ENCODE measurements at places on chromosomes 7 and 10.
A peak's percentile ranks its signal among the peaks of the same experiment; 100 is the strongest.

DNA sequence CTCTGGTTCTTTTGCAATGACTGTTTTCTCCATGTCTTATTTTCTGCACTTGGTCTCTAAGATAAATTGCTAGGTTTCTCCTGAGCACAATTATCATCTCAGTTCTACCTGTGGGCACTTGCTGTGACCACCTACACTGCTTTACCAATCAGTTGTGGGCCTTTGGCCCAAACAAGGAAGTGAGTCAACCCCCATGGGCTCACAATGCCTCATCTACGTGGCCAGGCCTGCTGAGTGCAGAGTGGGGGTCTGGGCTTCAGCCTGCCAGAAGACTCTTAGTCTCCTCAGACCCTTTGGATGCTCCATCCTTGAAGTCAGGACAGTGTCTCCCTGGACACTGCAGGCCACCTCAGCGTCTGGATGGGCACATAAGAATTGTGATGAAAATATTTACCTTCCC lies 20.3 kb downstream of the SCART1 start:
- DNase-seq: no peak

DNA sequence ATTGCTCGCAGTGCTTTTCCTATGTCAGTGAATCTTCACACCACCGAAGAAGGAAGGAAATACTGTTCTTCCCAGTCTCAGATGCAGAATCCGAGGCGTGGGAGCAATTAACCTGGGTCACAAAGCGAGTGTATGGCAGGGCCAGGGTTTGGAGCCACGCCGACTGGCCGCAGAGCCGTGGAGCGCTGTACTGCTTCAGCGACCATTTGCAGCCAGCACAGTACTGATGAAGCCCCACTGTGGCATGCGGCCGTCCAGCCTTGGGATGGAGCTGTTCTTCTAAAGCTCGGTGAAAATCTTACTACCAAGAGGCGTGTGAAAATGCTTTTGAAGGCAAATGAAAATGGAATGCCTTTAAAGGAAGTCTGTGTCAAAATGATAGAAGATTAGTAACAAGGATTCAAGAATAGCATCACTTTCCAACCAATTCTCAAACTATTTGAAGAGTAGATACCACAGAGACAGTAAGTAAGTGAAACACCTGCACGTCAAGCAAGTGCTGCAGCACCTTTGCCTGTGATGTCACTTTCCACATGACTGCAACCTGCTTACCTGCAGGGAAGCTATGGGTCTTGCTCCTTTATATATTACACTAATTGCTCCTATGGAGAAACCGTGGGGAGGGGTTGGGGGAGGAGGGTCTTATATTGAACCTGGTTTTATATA lies 4.9 kb downstream of the PPP2R2D start:
- no peak for DNase-seq

DNA sequence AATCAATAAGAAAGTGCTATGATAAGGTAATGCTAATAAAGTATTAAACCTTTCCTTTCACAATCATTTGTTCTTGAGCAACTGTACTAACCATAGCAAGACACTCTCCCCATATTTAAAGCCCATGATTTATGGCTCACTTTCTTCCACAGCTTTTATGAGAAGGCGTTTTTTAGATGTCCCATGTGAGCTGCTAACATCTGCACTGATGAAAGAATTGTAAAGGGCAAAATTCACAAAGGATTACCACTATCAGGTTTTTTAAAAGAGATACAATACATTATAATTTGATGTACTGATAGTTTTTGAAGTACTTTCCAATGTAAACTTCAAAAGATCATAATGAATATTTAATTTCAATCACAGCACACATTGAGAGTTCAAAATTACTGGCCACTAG lies 75.7 kb downstream of the RNLS start:
- DNase-seq: no peak

DNA sequence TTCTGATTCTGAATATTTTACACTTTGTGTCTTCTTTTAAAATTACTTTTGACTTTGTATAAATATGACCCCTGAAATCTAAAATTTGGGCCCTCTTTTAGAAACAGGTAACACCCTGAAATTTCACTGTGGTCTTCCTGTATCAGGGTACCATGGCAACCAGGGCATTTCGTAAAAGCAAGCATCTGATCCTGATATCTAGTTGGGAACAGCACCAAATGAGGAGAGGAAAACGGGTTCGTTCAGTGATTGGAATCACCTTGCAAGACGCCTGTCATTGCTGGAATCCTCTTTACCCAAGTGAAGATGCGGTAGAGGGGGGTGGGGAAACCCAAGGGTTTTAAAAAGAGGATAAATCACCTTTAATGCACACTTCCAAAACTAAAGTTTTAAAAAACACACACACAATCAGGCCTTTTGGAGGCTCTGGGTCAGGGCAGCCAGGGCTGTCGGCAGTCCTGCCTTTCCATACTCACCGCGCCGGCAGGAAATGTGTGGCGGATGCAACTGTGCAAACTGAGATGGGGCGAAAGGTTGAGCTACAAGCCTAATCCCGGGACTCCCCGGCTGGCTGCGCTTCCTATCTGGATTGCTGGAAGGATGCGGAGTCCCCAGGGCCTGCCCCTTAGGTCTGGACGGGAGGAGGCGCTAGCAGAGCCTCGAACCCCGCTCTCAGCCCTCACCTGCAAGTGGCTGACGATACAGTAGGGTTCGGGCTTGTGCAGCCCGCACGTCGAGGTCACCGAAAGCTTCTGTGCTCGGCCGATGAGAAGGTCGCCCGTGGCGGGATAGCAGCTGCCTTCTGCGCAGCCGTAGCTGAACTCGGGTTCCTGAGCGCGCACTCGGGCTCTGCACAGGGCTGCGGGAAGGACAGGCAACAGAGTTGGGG lies 1.8 kb downstream of the LAMB1 start:
- DNase-seq: no peak

DNA sequence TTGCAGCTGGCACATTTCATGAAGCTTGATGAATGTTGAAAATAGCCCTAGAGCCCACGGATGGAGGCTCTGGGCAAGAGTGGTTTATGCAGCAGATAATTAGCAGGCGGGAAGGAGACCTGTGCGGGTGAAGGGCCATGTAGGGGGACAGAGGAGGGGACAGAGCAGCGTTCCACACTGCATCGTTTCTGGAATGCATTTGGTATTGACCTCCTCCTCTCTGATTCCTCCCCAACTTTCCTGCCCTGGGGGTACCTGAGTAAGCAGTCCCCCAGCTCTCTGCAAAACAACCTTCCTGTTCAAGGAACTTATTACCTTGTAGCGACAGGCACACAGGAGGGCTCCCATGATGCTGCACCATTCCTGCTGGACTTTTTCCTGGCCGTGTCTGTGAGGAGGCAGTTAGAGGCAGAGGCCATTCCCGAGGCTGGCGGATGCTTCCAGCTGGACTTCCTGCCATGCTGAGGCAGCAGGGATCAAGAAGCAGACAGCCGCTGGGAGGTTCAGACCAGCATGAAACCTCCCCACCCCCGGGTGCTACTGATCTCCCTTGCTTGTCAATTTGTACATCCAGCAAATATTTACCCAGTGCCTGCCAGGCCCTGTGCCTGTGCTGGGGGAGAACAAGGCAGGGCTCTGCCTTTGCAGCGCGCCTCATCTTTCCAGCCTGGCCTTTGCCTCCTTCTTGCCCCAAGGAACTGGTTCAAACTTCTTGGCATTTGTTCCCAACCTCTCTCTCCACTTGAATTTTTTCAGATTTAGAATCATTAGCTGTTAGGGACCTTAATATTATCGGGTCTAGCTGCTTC lies 28.7 kb downstream of the SLC29A3 start:
- DNase-seq: no peak

- DNase-seq: no peak
Measured at GRCh38 chr10:72424561-72424960, 69.8 kb upstream of the DNAJB12 start.

- peak; percentile 14 for DNase-seq
Measured at GRCh38 chr10:84329986-84330651, 1.7 kb downstream of the CCSER2 start.

DNA sequence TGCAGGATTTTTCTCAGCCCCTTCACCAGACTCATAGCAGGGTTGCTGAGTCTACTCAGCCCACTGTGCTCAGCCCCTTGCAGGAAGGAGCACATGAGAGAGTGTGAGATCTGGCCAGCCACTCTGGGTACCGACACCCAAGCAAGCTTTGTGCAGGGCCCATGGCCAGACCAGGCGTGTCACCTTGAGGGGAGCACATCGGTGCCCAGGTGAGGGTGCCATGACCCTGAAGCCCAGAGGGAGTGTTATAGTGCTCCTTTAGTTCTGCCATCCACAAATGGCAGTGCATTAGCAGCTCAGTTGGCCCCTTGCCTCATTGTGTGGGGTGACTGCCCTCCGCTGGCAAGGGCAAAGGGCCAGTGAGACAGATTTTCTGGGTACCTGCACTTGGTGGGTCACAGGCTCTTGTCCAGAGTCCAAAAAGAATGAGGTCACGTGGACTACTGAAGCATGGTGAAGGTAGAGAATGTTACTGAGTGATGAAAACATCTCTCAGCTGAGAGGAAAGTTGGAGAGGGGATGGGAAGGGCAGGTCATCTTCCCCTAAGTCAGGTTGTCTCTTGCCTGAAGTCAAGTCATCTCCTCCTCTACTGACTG lies 181.8 kb downstream of the MACC1 start:
- DNase-seq: no peak

DNA sequence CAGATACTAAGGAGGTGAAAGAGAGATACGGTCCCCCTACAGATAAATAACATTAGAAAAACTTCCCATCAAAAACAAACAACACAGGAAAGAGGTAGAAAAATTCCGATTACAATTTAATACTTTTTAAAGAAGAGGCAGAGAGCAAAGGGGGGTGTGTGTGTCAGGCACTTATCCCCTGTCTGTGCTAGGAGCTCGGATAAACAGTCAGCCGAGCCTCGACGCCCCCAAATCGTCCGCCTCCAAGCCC lies 3.6 kb downstream of the PAX2 start:
- DNase-seq: no peak
